Head of caudate nucleus (tissue), 42 donors: ENCODE measurements at places on chromosomes 4 and X.

- DNase-seq = no peak
Measured at GRCh38 chr4:173119818-173120217, 48.8 kb upstream of the GALNT7 start.

DNA sequence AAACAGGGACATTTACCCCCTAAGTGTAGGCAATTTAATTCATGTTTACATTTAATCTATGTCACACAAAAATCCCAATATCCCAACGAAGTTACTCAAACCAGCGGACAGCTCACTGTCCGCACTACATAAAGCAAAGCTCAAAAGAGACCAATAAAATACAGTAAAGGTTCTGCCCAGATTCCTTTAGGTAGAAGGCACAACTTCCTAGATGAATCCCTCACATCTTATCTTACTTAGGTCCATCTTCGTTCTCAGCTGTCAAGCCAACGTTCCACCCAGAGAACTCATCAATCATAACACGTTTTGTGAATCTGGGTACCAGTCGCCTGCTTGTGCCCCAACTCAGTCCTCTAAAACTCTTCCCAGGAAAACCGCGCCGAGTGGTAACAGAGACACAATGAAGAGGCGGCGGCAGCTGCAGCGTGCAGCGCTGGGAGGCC is 1.7 kb downstream of the HNRNPDL start:
- DNase-seq = no peak

- DNase-seq = no peak
Measured at GRCh38 chr4:160318567-160319220, 1215.8 kb downstream of the RAPGEF2 start.

GRCh38 chr4:79209822-79210635 is 115.8 kb downstream of the NAA11 start:
- DNase-seq = peak; percentile 6

- no peak for DNase-seq
Measured at GRCh38 chr4:98688411-98689290, 30.2 kb upstream of the TSPAN5 start.

- DNase-seq = no peak
Measured at GRCh38 chr4:78120144-78120880, 63.2 kb downstream of the FRAS1 start.

- DNase-seq = no peak
Measured at GRCh38 chrX:28659269-28659668, 72.0 kb downstream of the IL1RAPL1 start.

DNA sequence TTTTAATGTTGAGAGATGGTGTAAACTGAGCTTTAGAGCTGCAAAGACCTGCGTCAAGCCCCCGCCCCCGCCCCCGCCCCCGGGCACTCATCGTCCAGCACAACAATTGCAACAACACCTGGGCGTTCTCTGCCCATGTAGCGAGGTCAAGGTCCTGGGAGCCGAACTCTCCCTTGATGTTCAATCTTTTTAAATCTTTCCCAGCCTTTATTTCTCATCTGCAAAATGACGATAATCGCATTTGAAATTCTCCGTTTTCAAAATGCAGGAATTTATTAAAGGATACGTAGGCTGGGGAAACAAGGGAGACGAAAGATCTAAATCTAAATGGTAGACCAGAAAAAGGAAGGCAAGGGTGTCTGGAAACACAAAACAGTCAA is 648 bp upstream of the MSMO1 start:
- no peak for DNase-seq

- DNase-seq = no peak
Measured at GRCh38 chr4:165288639-165289422, 38.6 kb upstream of the MSMO1 start.

DNA sequence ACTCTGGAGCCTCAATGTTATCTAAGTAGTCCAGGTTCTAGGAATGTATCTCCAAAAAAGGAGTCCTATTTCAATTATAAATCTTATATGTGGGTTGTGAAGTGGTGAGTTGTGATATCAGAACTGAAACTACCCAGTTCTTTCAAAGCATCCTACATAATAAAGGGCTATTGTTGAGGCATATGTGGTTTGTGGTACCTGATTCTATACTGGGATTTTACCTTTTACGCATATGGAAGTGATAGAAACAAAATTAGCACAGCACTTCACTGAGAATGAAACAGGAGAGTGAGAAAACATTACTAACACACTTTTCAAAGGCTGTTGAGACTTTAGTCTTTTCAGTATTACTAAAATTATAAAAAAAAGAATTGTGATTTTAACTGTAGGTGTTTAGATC is 417.7 kb upstream of the GALNT7 start:
- DNase-seq = no peak

DNA sequence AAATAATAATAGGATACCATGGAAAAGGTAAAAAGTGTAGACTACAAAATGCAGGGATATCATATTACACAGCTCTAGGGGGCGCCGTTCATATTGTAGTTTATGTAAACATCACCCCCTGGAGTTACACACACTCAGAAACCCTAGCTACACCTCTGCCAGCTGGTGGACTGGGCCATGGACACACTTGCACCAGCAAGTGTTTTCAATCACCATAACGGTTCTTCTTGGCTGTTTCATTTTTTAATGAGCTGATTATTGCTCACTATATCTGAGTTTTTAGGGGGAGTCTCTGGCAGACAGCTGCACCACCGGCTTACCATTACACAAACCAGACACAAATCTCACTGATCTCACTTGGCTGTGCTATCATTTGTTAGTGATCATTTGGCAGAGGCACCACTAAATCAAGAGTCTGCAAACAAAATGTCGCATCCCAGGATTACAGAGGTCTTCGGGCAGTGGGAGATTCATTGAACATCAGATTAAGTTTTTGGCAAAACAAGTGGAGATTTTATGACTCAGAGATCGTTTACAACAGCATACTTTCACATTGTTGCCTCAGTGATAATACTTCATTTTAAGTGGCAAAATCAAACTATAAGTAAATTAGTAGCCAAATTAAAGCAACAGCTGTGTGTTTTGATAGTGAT is 185.7 kb downstream of the UNC5C start:
- DNase-seq = peak; percentile 47
